ENCODE measurements at places on chromosomes 6 and 20. TPM values are rescaled to one million over a fixed set of nuclear protein-coding genes. Genes with fewer than 3 reads are reported as not detected.

Gene SIRPA
- not detected for total RNA-seq

Gene STX11
- total RNA-seq = 18.9 TPM

- no peak for DNase-seq
These were observed 141.9 kb upstream of the ENPP5 start for GRCh38 chr6:46312654-46313053.

DNA sequence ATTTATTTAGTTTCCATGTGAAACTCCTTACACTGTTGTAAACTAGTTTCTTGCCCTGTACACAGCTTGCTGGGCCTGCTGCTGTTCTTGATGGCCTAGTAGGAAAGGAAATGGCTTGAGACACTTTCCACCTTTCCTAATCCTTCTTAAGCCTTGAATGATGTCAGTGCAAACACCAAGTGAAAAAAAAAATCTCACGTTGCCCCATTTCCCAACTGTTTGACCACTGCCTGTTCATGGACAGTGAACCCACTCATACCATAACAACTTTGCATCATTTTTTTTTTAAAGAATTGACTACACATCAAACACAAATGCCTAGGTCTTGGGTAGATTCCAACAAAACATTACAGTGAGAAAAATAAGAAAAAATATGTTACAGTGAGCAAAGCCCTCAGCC is 653.6 kb upstream of the FLRT3 start:
- DNase-seq = no peak

- DNase-seq = no peak
These were observed 25.2 kb downstream of the STX7 start for GRCh38 chr6:132487762-132488161.

GRCh38 chr6:160421854-160422253 is 73.7 kb downstream of the SLC22A3 start:
- no peak for DNase-seq

Gene XKR7
- not detected for total RNA-seq

Gene SNX5
- 52.0 TPM for total RNA-seq

Gene RBPJL
- total RNA-seq = not detected

Gene STXBP5
- 19.6 TPM for total RNA-seq

DNA sequence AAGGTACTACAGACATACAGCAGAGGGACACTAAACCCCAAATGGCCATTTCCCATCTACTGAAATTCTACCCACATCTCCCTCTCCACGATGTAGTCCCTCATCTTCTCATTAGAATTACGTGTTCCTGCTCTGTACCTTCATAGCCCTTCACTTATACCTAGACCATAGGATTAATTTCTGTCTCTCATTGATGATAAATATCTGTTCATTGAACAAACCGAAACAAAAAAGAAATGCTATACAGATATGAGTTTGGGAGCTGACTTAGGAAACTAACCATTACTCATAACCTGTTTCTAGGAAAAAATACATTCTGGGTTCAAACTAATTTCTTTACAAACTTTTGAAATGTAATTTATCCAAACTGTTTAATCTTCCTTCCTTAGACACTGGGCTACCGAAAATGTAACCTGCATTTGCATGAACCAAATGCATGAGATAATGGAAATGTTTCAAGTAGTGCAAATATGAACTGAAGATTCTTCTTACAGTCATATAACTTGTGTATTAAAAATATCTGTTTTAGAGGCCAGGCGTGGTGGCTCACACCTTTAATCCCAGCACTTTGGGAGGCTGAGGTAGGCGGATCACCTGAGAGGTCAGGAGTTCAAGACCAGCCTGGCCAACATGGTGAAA is 85.3 kb downstream of the GJA10 start:
- no peak for DNase-seq

DNA sequence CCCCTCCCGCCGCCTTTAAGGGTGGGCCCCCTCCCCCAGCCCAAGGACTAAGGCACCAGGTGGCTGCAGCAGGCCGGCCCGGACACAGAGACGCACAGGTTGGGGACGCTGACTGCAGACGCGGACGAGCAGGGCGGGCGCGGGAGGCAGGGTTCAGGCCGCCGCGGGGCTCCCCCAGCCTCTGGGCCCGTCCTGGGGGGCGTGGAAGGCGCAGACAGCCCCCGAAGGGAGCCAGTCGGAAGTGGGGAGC is 9.3 kb downstream of the DUSP15 start:
- no peak for DNase-seq

DNA sequence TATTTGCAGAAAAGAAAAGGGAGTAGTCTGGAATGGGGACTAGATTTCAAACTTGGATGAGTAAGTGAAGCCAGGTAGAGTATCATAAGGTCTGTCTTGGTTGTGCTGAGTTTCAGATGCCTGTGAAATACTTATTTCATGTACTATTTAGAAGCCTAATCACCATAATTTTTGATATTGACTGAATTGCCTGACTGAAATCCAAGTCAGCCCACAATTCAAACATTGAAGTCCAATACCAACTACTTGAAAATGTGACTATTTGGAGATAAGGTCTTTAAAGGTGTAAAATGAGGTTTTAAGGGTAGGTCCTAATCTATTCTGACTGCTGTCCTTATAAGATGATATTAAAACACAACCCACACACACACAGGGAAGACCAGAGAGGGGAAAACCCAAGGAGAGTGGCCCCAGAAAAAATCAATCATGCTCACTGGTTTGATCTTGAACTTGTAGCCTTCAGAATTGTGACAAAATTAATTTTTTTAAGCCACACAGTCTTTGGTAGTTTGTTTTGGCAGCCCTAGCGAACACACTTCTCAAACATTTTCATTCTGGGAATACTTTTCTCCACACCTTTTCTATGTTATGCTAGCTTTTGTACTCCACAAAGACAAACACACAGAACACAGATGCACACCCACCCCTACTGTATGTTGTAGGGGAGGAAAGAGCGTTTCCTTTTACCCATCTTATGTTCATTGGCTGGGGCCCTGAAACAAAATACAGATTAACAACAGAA is 126.3 kb downstream of the HFE start:
- DNase-seq = no peak
